ENCODE measurements at places on chromosomes 7 and 10.

- DNase-seq, result no peak
Measured at GRCh38 chr10:111106081-111106480, 29.3 kb downstream of the ADRA2A start.

DNA sequence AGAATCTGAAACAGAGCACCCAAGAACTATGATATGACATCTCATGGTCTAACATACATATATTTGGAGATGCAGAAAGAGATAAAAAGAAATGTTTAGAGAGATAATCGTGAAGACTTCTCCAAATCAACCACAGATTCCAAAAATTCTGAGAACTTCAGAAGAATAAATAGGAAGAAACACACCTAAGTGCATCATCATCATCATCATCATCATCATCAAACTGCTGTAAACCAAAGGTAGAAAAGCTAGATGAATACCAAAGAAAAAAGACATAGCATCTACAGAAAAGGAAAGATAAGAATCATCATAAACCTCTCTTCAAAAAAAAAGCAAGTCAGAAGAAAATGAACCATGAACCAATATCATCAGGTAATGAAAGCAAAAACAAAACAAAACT lies 124.2 kb downstream of the PPP1R3A start:
- no peak for DNase-seq

- no peak for DNase-seq
Measured at GRCh38 chr10:132932461-132933307, 9.7 kb downstream of the CFAP46 start.

DNA sequence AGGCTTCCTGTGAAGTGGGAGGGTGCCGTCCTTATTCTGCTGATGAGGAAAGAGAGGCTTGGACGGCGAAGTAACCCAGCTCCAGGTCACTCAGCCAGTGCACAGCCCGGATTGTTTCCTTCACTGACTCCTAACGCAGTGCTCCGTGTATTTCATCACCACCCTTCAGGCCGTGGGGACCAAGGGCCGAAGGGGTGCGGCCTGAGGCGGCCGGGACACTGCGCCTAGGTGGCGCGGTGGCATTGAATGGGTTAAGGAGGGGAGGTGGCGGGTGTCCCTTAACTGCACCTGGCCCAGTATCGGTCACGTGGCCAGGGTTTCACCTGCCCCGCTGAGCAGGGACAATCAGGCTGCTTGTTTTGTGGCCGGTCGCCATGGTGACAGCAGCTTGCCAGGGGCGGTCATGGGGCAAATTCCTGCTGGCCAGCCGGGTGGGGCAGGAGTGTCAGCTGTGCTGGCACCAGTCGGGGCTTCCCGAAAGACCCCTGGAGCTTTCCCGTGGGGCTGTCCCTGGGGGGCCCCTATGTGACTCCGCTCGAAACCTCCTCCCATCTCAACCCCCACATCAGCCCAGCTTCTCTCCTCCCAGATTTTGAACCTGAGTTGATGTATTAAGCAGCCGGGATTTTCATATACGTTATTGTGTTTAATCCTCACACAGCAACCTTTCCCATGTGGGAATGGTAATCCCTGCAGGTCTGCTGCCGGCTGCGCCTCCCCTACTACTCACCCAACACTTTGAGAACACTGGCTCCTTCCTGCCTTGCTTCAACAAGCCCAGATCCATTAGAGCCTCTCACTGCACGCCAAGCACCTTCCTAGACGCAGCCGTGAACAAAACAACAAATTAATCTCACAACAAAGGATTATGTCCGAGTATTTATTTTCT lies 4.4 kb upstream of the ABHD11 start:
- peak; percentile 76 for DNase-seq

- no peak for DNase-seq
Measured at GRCh38 chr7:21941611-21942141, 4.0 kb downstream of the CDCA7L start.

DNA sequence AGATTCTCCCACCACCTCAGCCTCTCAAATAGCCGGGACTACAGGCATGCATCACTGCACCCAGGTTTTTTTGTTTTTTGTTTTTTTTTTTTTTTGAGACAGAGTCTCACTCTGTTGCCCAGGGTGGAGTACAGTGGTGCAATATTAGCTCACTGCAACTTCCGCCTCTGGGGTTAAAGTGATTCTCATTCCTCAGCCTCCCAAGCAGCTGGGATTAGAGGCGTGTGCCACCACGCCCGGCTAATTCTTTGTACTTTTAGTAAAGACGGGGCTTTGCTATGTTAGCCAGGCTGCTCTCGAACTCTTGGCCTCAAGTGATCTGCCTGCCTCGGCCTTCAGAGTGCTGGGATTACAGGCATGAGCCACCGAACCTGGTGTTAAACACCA lies 107.5 kb upstream of the KIF5B start:
- no peak for DNase-seq

GRCh38 chr7:5704534-5704922 lies 76.9 kb downstream of the RNF216 start:
- peak; percentile 74 for DNase-seq

DNA sequence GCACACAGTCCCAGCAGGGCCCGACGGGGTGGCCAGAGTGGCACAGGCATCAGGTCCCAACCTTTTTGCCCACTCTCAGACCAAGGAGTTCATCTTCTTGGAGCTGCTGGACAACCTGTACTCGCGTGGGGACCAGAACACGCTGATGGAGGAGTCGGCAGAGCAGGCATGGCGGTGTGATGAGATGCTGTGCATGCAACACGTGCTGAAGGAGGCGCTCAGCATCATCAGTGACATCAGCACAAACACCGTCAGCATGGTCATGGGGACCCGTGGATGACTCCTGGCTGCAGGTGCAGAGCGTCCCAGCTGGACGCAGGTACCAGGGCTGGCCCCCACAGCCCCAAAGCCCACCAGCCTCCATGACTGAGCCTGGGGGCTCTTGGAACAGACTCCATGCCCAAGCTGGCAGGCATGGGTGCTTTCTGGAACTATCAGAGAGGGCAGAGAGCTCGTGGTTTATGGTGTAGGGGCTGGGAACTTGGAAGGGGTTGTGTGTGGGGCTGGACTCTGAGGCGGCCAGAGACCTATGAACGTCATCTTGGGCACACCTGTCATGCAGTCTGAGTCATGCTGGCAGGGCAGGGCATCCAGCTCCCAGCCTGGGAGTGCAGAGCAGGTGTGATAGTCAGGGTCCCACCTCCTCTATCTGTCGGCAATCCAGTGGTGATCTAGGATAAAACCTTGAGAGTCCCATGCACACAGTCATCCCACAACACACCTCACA lies 8.2 kb upstream of the MTPAP start:
- DNase-seq, result no peak

GRCh38 chr7:133646472-133647315 lies 393.8 kb downstream of the EXOC4 start:
- no peak for DNase-seq

GRCh38 chr10:52952391-52953055 lies 179.9 kb upstream of the MBL2 start:
- no peak for DNase-seq

GRCh38 chr10:42971251-42971599 lies 105.6 kb upstream of the RET start:
- DNase-seq, result no peak

GRCh38 chr7:7829667-7830066 lies 111.3 kb upstream of the RPA3 start:
- no peak for DNase-seq

GRCh38 chr7:54242776-54243175 lies 299.4 kb upstream of the VSTM2A start:
- no peak for DNase-seq

DNA sequence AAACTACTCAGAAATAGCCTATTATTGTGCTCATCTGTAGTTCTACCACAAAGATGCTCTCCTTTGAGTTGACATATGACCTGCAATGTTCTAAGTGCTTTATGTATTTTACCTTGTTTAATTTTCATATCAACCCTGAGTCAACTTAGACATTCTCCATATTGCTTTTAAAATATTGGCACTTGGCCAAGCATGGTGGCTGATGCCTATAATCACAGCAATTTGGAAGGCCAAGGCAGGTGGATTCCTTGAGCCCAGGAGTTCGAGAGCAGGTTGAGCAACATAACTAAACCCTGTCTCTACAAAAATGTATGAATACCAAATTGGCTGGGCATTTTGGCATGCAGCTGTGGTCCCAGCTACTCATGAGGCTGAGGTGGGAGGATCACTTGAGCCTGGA lies 50.6 kb downstream of the PRKG1 start:
- no peak for DNase-seq

DNA sequence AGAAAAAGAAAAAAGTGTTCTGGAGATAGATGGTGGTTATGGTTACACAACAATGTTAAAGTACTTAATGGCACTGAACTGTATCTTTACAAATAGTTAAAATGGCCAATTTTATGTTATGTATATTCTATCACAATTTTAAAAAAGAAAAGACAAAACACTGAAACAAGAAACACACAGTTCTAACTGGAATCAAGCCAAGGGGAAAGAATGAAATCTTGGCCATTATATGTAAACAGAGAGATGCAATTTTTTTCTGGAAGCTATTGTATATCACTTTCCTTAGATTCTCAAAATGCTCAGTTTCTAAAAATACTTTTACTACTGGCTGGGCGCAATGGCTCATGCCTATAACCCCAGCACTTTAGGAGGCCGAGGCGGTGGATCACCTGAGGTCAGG lies 4.1 kb downstream of the COA1 start:
- DNase-seq, result no peak

DNA sequence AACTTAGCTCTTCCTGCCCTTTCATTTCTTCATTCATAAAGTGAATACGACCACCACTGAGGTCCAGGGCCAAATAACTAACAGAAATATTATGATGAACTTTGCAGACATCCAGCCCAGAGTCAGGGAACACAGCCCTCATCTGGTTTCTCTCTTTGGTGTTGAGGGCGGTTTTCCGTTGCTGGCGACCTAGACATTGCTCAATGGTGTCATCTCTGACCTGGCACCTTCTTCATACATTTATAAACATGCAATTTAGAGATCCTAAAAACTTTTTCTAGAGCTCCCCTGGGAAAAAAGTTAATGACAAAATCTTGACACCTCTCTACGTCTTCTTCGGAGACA lies 324 bp upstream of the TET1 start:
- DNase-seq, result no peak

DNA sequence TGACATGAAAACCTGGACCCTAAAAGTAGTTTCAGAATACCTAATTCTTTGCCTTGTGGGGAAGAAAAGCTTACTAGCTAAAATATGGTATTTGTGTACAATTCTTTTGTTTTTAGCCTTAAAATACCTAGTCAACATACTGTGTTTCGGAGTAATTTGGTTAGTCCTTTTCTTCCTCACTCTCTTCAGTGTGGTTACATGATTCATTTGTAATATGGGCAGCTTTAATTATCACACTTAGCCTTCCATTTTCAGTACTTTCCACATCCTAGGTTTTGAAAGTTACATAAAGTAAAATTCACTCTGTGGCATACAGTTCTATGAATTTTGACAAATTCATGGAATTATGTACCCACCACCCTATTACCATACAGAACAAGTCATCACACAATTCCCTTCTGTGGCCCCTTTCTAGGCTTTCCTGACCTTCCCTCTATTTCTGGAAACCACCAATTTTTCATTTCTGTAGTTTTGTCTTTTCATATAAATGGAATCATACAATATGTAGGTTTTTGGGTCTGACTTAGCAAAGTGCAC lies 96.2 kb downstream of the EMX2 start:
- DNase-seq, result no peak

GRCh38 chr7:130673066-130673465 lies 4.5 kb upstream of the COPG2 start:
- DNase-seq, result no peak

- no peak for DNase-seq
Measured at GRCh38 chr7:120856621-120857352, 1.2 kb downstream of the TSPAN12 start.

DNA sequence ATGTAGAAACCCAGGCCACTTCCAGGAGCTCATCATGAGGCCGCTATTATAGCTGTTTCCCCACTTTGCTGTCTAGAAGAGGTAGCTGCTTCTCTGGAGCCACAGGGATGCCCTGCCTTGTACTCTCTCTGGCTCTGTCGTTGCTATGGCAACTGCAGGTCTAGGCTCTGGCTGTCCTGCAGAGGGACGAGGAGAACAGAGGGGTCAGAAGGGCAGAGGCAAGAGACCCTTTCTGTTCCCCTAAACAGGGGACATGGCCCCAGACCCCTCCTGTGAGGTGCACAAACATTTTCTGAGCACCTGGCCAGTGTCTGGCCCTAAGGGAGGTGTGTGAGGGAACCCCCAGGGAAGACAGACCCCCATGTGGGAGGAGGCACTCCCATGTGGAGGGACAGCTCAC lies 31.4 kb downstream of the ITPRIP start:
- no peak for DNase-seq

GRCh38 chr7:143884969-143885559 lies 16.9 kb downstream of the TCAF1 start:
- DNase-seq, result peak; percentile 90

- no peak for DNase-seq
Measured at GRCh38 chr7:123598657-123599056, 3.0 kb upstream of the ASB15 start.

GRCh38 chr7:1087952-1088920 lies at the start of gene GPER1:
Gene GPER1 (plus strand): TSS chr7:1088113. CDS start chr7:1091729, 3,616 bp downstream.
- no peak for DNase-seq
